ENCODE measurements at places on chromosomes 4 and X. TPM values are rescaled to one million over a fixed set of nuclear protein-coding genes. Genes with fewer than 3 reads are reported as not detected.

DNA sequence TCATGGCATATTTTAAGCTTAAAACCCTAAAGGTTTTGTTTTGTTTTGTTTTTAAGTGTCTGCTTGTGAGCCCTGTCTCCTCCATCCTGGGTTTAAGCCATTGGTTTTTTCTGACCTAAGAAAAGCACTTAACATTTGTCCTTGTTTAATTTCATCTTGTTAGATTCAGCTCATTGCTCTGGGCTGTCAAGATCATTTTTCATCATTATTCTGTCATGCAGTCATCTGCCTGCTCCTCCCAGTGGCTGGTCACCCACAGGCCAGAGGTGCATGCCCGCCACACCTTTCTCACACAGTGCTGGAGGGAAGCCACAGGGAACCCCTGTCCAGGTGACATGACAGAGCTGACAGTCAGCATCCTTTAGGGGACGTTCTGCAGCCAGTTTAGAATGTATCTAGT lies 11.7 kb upstream of the REELD1 start:
- no peak for DNase-seq
- peaks cover 12% of the 10 kb centered on the region for H3K36me3 ChIP-seq
- no peak overlapping the region for H3K4me3 ChIP-seq
- H3K27ac ChIP-seq = no peak overlapping the region

DNA sequence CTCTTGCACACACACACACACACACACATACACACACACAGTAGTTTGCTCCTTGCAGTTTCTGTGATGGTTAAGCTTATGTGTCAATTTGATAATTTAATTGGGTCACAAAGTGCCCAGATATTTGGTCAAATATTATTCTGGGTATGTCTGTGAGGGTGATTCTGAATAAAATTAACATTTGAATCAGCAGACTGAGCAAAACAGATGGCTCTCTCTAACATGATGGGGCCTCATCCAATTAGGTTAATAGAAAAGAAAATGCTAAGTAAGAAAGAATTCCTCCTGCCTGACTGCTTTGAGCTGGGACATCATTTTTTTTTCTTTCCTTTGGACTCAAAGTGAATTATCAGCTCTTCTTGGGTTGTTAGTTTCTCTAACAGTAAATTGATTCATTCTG lies 191.2 kb upstream of the INTU start:
- no peaks in the 10 kb centered on the region for H3K36me3 ChIP-seq
- no peak for DNase-seq
- H3K4me1 ChIP-seq = no peaks in the 10 kb centered on the region
- H3K27me3 ChIP-seq = no peaks in the 10 kb centered on the region
- no peak overlapping the region for H3K4me3 ChIP-seq

GRCh38 chrX:39532761-39533160 lies 565.0 kb downstream of the BCOR start:
- H3K36me3 ChIP-seq = no peaks in the 10 kb centered on the region
- H3K4me1 ChIP-seq = no peaks in the 10 kb centered on the region
- H3K4me3 ChIP-seq = no peak overlapping the region
- H3K27ac ChIP-seq = no peak overlapping the region

GRCh38 chr4:5804656-5805055 lies 88.2 kb downstream of the CRMP1 start:
- H3K27ac ChIP-seq = no peak overlapping the region
- H3K36me3 ChIP-seq = no peaks in the 10 kb centered on the region
- no peak overlapping the region for H3K4me3 ChIP-seq

GRCh38 chrX:154482786-154483185 lies 3.6 kb downstream of the UBL4A start:
- H3K4me1 ChIP-seq = peaks cover 4% of the 10 kb centered on the region
- no peak for DNase-seq
- H3K4me3 ChIP-seq = no peak overlapping the region
- H3K27ac ChIP-seq = no peak overlapping the region
- H3K36me3 ChIP-seq = no peaks in the 10 kb centered on the region
- H3K27me3 ChIP-seq = peaks cover 3% of the 10 kb centered on the region

- H3K27me3 ChIP-seq = peaks cover 10% of the 10 kb centered on the region
- H3K4me3 ChIP-seq = no peak overlapping the region
- DNase-seq = no peak
- no peak overlapping the region for H3K27ac ChIP-seq
- H3K4me1 ChIP-seq = peaks cover 2% of the 10 kb centered on the region
Observed at GRCh38 chr4:1763550-1764080, 29.5 kb upstream of the FGFR3 start.

- H3K27ac ChIP-seq = no peak overlapping the region
- H3K4me3 ChIP-seq = no peak overlapping the region
- no peaks in the 10 kb centered on the region for H3K36me3 ChIP-seq
- peaks cover 5% of the 10 kb centered on the region for H3K27me3 ChIP-seq
- DNase-seq = no peak
Observed at GRCh38 chrX:104105330-104106262, 6.7 kb upstream of the ZCCHC18 start.

DNA sequence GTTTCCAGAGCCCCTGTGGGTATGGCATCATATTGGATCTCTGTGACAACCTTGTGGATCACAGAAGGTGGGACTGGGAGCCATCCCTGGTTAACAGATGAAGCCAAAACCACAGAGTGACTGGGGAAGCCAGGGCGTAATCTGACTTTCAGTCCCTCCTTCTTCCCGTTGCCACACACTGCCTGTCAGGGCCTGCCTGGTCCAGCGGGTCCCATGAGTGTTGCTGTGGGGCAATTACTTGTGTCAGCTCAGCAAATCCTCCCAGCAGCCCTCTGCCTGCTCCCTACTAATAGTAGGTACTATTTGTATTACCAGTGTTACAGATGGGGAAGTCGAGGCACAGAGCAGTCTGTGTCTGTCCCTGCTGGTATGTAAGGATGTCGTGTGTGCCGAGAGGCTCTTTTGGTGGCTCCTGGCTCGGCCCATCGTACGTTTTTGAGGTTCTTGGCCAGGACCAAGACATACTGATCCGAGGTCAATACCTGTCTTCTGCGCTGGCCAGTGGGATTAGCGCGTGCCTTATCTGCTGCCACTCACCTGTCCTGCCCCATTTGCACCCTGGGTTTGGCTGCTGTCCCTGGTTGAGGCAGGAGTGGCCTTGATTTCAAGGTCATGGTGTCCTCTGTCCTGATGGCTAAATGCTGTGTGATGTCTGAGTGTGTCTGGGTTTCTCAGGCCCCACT lies 5.7 kb downstream of the NSG1 start:
- H3K27me3 ChIP-seq = peaks cover 27% of the 10 kb centered on the region
- H3K36me3 ChIP-seq = no peaks in the 10 kb centered on the region
- H3K27ac ChIP-seq = no peak overlapping the region

DNA sequence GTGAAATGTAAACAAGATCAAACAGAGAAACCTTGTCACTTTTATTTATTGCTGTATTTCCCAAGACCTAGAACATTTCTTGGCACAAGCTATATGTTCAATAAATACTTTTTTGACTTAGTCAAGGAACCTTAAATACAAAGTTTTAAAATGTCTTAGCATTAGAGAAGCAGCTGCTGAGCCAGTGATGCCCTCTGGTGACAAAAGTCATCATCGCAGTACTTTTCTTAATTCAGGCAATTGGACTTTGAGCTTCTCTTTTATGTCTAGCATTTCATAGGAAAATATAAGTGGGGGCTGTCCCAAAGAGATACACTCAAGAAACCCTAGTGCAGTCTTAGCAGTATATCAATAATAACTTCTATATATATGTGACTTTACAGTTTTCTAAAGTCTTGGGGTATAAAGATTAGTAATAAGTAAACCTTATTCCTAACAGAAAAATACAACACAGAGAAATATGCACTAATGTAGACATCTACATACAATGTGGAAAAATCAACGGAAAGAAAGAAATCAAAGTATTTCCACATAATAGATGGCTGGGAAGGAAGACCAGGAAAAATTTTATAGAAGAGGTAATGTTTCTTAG lies 118.4 kb downstream of the DTHD1 start:
- no peak for DNase-seq
- H3K36me3 ChIP-seq = no peaks in the 10 kb centered on the region
- H3K27ac ChIP-seq = peak overlapping the region; percentile 73
- peaks cover 9% of the 10 kb centered on the region for H3K4me1 ChIP-seq

Gene PNMA6A
- 0.20 TPM for total RNA-seq

Gene PPA2
- total RNA-seq = 63.1 TPM

Gene FGF13
- not detected for total RNA-seq

Gene RASL11B
- not detected for total RNA-seq

Gene XKRX
- 0.14 TPM for total RNA-seq

Gene ADGRG2
- total RNA-seq = not detected
